ENCODE measurements at places on chromosomes 12 and 14.
A peak's percentile ranks its signal among the peaks of the same experiment; 100 is the strongest.

DNA sequence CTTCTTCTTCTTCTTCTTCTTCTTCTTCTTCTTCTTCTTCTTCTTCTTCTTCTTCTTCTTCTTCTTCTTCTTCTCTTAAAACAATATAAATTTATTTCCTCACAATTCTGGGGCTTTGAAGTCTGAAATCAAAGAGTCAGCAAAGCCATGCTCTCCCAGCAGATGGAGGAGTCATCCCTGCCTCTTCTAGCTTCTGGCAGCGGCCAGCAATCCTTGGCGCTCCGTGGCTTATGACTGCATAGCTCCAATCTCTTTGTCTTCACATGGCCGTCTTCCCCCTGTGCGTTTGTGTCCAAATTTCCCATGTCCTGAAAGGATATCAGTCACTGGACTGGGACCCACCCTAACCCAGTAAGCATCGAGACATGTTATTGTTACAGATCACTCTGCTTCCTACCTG is 22.9 kb downstream of the KCNA1 start:
- DNase-seq, result no peak

DNA sequence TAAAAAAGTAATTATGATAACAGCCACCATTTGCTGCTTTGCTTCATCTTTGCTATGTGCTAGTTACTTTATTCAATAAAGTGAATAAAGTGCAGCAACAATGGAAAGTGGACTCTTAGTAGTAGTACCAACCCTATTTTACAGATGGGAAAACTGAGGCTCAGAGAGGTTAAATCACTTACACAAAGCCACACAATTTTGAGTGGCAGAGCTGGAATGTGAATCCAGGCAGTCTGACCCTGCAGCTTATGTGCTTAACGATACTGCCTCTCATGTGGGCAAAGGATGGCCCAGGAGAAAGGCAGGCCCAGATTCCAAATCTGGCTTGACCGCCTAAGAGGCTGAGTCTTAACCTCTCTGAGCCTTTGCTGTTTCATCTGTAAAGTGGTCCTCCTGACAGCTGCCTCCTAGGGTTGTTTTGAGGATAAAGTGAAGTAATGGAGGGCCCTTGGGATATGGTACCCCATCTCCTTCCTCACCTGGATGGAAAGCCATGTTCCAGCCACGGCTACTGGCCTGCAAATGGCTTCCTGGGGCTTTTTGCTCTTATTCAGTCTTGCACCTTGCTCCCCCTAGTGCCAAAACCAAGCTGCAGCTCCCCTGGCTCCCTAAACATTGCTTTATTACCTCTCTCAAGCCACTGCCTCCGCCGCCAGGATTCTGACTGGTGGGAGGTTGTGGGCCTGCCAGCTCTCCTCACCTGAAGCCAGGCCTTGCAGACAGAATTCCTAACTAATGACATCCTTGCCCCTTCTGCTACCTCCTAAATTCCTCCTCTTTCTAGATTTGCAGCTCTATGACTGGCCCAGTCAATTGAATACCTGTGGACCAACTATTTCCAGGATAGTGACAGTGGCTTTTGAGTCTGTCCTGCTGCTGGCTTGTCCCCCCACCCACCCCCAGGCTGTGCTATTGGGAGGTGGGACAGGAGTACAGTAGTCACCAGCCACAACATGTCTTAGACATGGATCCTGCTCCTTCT is 283.3 kb upstream of the PWP1 start:
- peak; percentile 50 for DNase-seq

- no peak for DNase-seq
Measured at GRCh38 chr14:49921401-49921800, 28.5 kb downstream of the ARF6 start.

DNA sequence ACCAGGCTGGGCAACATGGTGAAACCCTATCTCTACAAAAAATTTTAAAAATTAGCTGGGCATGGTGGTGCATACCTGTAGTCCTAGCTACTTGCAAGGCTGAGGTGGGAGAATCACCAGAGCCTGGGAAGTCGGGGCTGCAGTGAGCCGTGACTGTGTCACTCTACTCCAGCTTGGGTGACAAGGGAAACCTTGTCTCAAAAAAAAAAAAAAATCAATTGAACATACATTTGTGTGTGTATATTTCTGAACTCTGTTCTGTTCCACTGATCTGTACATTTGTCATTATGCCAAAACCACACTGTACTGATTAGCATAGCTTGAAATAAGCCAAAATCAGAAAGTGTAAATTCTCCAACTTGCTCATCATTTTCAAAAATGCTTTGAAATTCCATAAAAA is 254.6 kb downstream of the SOX5 start:
- DNase-seq, result no peak

DNA sequence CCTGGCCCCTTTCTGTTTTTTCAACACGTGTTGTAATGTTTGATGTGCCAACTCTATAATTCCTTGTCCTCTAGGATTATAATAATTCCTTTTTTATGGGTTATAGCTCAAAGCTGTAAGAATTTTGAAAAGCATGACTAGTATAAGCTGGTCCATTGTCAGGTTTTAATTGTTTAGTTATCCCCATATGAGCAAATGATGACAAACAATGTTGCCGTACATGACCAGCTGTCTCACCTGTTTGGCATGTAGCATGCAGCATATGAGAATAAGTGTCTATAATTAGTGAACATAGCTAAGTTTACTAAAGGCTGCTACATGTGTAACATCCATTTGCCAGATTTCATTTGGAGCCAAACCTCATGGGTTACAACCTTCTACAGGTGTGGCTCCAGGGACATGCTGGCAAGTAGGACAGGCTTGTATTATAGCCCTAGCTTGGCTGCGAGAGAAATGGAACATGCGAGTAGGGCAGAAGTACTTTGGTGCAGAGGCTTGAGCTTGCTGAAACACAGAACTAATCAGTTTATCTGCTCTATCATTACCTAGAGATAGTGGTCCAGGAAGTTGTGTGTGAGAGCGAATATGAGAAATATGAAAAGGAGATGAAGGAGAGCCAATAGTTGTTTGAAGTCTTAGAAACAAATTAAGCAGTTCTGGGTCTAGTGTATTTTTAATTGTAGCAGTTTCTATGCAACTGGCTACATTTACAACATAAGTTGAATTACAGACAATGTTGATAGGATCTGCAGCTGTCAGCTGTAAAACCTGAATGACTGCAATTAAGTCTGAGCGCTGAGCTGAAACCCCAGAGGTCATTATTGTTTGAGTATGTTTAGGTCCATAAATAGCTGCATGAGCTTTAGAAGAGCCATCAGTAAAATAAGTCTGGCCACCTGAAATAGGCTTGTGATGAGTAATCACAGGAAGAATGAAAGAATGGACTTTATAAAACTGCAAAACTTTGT is 22.6 kb upstream of the MAPKAPK5 start:
- DNase-seq, result no peak

- DNase-seq, result no peak
Measured at GRCh38 chr14:54116198-54116885, 159.7 kb upstream of the BMP4 start.

DNA sequence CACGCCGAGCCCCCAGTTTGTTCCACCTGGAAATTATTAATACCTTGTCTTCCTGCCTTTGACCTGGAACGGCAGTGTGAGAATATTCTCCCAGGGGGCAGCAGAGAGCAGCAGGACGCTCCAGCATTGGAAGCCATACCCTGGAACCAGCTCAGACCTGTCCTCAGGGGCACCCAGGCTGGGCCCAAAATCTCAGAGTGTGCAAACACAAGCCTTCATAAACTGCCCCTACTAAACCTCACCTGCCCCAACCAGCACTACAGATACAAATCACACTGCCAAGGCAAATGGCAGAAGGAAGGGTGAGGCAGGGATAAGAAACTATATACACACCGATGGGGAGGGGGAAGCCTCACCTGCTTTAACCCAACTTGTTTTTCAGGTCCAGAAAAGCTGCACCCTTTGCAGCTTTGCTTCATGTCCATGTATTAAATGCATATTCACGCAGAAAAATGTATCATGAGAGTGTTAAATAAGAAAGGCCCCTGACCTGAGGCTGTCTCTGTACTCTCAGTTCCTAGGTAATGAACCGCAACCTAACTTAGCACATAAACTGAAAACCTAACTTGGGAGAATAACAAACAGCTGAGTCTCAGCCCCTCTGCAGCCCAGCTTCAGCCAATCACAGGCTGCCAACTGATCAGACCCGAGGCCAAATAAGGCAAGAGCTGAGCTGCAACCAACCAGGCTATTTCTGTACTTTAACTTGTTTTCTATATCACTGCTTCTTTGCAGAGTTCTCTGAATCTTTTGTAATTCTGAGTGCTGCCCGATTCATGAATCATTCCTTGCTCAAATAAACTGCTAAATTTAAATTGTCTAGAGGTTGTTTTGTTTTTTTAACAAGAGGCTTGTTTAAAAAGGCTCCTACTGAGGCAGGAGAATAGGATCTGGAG is 130.1 kb downstream of the SPTSSA start:
- peak; percentile 16 for DNase-seq

DNA sequence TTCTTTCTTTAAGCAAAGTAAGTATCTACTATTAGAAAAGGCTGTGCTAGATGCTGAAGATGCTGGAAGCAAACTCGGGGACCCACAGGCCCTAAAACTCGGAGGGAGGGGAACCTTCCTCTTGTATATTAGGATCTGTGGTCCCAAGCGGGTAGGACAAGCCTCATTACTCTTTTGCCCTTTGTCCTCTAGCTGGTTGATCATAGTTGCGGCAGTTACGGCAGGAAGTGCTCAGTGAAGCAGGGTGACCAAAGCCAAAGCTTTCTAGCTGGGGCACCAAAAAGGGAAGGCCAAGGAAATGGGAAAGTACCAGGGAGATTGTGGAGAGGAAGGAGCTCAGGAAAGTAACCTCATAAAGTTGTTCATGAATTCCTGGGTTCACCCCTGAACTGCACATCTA is 76.3 kb downstream of the SCFD1 start:
- no peak for DNase-seq

DNA sequence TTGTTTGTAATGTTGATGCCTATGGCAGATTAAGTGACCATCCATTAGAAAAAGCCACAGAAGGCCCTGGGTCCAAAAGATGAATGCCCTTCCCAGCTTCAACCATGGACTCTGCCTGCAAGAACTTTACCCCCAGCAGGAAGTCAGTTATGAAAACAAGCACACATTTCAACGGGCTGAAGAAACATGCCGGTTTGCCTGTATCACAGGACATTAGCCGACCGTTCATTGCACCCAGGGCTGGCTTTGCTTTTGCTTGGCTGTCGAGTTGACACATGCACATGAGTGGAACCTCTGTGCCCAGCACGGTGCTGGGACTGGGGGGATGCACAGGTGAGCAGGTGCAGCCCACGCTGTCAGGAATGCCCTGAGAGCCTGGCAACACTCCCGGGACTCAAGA is 1087.0 kb downstream of the BCL11B start:
- no peak for DNase-seq

- peak; percentile 15 for DNase-seq
Measured at GRCh38 chr12:113109872-113110599, 25.5 kb downstream of the RASAL1 start.

DNA sequence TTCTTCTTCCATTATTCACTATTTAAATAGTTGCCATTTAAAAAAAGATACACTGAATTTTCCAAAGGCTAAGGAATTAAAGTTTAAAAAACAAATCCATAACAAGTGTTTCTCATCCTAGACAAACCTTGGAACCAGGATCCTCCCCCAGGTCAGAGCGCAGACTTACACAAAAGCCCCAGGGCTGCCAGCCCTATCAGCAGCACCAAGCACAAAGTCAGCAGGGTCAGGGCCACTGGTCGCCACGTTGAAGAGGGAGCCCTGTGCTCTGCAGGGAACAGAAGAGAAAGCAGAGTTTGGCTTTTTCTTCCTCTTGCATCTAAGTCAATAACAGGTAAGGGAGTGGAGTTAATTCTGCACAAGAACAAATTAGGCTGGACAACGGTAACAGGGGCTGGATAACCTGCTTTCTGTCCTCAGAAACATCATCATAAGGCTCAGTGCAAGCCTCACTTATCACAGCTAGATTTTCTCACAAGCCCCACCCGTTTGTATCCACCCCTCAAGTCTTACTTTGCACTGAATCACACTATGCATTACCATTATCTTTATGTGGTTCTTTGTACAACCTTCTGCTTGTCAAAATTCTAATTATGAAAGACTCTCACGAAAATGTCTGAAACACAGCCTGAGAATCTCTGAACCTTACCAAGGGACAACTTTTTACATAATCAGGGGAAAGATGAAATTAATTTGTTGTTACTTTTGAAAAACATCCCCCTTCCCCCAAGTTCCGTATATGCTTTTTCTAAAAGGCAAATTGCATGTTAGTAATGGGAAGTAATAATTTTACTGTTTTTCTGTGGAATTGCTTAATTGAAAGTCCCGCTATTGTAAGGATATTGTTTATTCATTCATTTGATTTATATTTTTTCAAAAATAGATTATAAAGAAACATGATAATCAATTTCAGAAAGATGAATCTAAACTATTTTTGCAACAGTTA is 9.6 kb downstream of the CLEC1A start:
- DNase-seq, result no peak

- DNase-seq, result no peak
Measured at GRCh38 chr14:99224116-99224910, 47.7 kb downstream of the BCL11B start.

DNA sequence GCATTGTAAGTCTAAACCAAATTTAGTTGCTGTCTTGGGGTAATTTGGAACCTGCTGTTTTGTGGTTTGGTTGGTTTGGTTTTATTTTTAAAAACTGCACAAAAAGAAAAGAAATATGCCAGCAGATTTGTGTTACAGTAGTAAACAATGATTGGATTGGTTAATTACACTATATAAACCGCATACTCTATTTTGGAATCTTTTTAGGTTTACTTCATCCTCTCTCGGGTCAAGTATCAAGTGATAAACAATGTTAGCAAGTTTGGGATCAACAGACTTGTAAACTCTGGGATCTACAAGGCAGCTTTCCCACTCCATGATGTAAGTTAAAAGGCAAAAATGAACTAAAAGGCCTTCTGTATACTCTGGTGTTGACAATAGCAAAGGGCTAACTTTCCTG is 132.4 kb downstream of the ANO6 start:
- no peak for DNase-seq

DNA sequence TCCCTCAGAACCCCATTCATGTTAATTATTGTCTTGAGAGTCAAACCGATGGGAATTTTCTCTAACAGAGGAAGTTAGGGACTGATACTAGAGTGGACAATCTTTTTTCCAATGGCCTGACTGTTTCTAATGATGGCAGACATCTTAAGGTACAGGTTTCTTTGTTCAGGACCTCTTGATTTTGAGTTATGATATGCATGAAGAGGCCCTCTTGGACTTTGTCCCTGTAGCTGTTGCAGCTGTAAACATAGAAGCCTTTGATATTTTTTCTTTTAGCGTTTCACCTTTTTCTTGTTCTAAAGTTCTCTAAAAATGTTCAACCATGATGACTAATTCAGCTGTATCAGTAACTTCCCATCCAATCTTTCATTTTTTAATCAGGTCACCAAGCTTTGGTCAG is 53.0 kb downstream of the LGR5 start:
- DNase-seq, result no peak

DNA sequence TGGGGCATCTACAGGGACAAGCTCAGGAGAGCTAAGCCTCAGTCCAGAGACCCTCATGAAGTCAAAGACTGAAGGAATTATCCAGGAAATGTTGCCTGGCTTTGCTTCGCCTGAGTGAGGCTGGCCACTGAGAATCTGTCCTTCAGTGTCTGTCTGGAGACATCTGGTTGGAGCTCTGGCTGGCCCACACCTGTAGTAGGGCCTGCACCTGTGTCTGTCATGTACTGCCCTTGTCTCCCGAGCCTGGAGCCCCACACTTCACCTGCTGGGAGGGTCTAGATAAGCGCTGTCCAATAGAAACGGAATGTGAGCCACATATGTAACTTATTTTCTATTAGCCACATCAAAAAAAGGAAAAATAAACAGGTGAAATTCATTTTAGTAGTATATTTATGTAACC is 9.9 kb upstream of the HDAC7 start:
- no peak for DNase-seq
